Tongue (tissue), 3 donors: ENCODE measurements at places on chromosomes 5 and 9. TPM values are rescaled to one million over a fixed set of nuclear protein-coding genes. Genes with fewer than 3 reads are reported as not detected.

DNA sequence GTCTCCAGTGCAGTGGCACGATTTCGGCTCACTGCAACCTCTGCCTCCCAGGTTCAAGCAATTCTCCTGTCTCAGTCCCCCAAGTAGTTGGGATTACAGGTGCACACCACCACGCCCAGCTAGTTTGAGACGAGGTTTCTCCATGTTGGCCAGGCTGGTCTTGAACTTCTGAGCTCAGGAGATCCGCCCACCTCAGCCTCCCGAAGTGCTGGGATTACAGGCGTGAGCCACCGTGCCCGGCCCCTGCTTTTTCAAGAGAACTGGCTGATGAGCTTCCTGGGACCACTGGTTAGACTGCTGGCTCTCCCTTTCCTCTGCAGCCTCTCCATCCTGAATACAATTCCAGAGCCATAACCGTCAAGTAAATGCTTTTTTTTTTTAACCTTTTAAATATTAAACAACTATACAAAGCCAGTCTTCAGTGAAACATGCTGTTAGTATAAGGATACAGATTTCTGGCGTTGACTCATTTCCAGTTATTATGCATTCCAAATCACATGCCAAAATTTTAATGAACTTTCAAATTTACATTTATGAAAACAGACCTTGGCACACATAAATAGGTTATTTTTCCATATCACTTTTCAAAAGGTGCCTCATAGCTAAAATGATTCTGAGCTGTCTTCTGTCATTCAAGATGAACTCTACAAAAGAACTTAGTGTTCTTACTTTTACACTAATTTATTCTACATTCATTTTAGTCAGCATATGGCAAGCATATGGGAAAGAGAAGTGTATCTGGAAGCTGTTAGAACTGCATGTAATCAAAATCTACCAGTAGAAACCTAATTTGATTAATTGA is 116.0 kb downstream of the MLLT3 start:
- peak; percentile 72 for DNase-seq

- DNase-seq = no peak
These were observed 567.2 kb upstream of the MEF2C start for GRCh38 chr5:89450149-89450538.

DNA sequence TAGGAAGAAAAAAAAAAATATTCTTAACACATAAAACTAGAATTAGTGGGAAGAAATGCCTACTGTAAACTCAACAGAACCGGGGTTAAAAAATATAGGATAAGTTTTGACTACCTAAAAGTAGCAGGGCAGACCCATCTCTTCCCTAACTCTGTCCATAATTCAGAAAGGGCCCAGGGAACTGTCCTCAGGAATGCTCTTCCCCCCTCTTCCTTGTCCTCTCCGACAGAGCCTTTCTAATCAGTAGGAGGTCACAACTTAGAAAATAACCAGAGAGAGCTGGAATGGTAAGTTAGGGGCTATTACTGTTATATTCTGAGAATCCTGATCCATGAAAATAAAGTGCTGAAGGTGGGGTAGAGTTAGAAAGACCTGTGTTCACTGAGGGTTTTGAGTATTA is 22.2 kb downstream of the PIK3R1 start:
- DNase-seq = no peak

- no peak for DNase-seq
These were observed 154.1 kb upstream of the CD180 start for GRCh38 chr5:67350618-67351201.

- no peak for DNase-seq
These were observed 10.9 kb downstream of the MCTP1 start for GRCh38 chr5:95274011-95274410.

GRCh38 chr5:72314571-72315172 is 5.4 kb downstream of the MRPS27 start:
- peak; percentile 28 for DNase-seq

Gene SPINK5
- 31.5 TPM for total RNA-seq

Gene NIPSNAP3A
- 51.0 TPM for total RNA-seq
